Left kidney (tissue), 8 donors: ENCODE measurements at places on chromosomes 5 and 9. TPM values are rescaled to one million over a fixed set of nuclear protein-coding genes. Genes with fewer than 3 reads are reported as not detected.

DNA sequence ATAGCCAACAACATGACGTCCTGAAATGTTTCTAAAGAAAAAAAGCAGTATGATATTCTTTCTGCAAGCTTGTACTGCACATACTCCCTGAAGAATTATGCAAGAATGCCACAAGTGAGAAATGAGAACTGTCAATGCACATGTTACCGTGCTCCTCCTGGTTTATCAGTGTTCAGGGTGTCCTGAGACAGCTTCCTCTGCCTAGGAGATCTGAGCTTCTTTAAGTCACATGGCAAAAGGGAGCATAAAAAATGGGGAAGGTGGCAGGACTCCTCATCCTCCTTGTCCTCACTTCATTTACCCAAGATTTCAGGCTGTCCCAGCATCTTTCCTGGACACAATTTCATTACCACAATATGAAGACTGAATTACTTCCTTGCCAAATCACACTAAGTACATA, 238.2 kb downstream of the GLIS3 start:
- no peak for DNase-seq

- DNase-seq = no peak
These were observed 117.6 kb upstream of the ARRDC3 start for GRCh38 chr5:91500758-91501157.

GRCh38 chr9:86902991-86903733, 44.1 kb downstream of the GAS1 start:
- DNase-seq = peak; percentile 80

- no peak for DNase-seq
These were observed 1804.0 kb downstream of the MAT2B start for GRCh38 chr5:165309446-165309845.

- no peak for DNase-seq
These were observed 529 bp upstream of the TPM2 start for GRCh38 chr9:35690294-35690613.

GRCh38 chr9:36597412-36598178, 24.9 kb downstream of the MELK start:
- DNase-seq = no peak

DNA sequence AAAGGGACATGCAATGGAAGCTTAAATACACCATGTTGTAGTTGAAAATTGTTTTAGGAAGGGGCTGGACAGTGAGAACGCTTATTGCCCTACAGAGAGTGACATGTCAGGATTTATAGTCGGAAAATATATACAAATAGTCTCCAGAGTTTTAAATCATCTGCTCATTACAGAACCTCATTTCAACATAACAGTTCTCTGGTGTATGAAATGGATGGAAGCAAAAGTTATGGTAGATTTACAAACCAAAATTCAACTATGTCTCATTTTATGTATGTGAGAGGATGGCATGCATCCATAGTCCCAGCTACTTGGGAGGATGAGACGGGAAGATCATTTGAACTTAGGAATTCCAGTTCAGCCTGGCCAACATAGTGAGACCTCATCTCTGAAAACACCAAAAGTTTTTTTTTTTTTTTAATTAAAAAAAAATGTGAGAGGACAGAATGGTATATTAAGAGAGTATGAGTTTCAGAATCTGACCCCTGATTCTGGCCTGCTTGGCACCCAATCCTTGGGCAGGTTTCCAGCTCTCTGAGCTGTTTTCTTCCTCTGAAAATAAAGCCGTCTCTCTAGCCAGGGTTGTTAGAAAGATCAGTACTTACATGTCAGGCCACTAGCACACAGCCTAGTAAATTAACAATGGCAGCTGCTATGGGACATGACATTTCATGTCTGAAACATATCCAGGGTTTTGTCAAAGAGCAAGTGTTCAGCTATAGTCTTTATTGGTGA, 40.1 kb downstream of the IQGAP2 start:
- no peak for DNase-seq

- no peak for DNase-seq
These were observed 14.8 kb upstream of the TUT7 start for GRCh38 chr9:86368871-86369521.

- DNase-seq = peak; percentile 57
These were observed 617.8 kb downstream of the PDE4D start for GRCh38 chr5:59275510-59276324.

GRCh38 chr5:76714751-76715485, 1.0 kb upstream of the F2R start:
- no peak for DNase-seq

DNA sequence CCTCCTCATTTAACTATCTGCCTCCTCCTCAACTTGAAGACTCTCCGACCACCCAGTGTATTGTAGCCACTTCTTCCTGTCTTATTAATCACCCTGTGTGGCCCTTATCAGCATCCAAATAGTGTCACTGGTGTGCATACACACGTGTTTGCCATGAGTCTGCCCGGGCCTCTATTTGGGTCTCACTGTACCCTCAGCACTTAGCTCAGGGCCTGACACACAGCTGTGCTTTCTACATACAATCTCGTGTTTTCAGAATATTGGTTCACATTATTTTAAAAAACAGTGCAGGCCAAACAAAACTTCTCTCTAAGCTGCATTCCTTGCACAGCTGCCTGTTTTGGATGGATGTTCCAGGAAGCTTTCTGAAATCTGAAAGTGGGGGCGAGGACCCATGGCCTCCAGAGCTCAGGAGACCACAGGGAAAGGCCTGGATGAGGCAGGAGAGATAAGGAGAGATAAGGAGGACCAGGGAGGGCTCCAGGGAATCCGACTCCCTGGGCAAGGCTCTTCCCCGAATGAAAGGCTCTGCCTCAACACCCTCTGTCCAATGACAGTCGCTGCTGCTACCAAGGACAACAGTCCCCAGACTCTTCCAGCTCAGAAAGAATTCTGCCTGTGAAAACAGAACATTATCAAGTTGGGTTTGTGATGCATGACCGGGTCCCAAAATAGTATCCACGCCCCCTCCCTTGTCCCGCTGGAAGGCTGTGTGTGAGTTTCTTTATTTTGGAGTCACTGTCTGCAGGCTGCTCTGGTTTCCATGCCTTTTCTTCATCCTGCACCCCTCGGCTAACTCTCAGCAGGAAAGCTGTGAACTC, 255.6 kb downstream of the NSG2 start:
- DNase-seq = no peak

DNA sequence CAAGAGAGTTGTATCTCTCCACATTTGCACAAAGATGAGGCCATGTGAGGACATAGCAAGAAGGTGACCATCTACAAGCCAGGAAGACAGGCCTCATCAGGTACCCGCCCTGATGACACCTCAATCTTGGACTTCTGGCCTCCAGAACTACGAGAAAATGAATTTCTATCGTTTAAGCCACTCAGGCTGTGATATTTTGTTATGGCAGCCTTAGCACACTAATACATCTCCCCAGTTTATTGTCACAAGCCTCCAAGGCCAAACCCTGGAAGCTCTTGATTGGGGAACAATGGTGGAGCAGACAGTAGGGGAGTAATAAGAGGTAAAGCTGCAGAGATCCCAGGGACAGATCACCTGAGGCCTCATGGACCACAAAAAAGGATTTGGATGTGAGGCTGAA, 7.7 kb upstream of the P4HA2 start:
- no peak for DNase-seq

Gene PTPDC1
- polyA plus RNA-seq = 17.5 TPM

Gene KCTD16
- polyA plus RNA-seq = 2.9 TPM

Gene DMRTA1
- 1.4 TPM for polyA plus RNA-seq

Gene LCN15
- polyA plus RNA-seq = 0.23 TPM
